HFF-Myc (cell line): ENCODE measurements at places on chromosomes 6 and 20.

DNA sequence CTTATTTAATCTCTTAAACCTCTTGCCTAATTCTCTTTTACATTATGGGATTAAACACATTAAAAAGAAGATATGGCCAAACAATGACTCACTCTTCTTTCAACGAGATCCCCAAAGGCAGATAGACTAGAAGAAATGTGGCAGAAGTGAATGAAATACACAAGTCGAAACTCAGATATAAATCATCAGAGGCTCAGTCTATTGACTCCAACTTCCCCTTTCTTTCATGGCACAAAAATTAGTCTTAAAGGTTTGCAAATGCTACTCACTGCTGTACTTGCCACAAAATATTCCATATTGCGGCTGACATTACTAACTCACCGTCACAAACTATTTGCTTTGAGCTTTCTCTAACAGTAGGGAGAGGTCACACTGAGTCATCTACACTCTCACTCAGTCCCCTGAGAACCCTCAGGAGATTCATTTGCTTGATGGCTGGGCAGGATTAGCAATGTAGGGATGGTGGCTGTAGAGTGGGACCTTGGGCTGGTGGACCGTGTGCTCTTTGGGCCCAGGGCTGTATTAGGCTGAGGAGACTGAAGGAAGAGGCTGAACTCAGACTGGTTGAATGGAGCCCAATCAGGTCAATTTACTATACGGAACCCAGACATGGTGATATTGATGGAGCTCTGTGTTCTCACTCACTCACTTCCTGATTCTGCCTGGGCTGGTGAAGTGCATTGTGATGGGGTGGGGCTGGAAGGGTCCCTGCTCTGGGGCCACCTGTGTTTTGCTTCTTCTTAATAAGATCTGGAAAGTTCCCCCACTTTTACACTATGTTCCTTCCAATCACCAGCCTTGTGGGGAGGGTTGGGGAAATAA lies 42.8 kb upstream of the UBR2 start:
- no peak for DNase-seq

GRCh38 chr6:107515955-107516354 lies 26.0 kb downstream of the SOBP start:
- no peak for DNase-seq

GRCh38 chr6:110098511-110099116 lies 80.9 kb downstream of the WASF1 start:
- DNase-seq = no peak

DNA sequence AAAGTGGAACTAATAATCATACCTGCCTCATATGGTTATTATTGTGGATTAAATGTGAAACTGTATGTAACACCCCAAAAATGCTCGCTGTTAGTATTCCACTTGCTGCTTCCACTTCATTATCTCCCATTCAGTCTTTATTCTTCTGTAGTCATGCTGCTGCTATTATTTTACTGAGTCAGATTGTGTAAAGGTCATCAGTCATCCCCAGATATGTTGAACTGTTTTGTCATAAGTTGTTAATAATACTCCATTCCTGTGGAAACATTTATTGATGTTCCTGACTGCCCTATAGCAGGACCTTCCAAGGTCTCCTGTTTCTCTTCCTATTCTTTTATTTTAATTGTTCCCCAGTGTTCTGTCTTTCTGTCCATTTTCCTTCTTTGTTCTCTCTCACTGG lies 1148.3 kb downstream of the EPHA7 start:
- no peak for DNase-seq

- no peak for DNase-seq
Observed at GRCh38 chr6:146281651-146282362, 252.9 kb downstream of the GRM1 start.

DNA sequence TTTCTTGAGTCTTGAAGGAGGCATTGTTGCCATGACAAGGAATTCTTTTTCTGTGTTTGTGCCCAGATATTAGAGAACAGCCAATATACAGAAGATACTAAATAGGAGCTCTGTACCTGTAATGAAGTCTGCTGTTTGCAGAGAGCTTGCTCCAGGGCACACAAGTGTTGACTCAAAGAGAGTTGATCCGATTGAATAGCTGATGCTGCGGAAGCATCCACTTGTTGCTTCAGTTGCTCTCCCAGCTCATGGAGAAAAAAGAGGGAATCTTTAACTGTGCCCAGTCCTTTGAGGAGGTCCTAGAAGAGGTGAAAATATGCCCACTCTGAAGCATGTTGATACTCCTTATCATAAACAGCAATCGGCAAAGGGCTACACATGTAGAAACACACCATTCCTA lies 411.4 kb downstream of the ESR1 start:
- no peak for DNase-seq

DNA sequence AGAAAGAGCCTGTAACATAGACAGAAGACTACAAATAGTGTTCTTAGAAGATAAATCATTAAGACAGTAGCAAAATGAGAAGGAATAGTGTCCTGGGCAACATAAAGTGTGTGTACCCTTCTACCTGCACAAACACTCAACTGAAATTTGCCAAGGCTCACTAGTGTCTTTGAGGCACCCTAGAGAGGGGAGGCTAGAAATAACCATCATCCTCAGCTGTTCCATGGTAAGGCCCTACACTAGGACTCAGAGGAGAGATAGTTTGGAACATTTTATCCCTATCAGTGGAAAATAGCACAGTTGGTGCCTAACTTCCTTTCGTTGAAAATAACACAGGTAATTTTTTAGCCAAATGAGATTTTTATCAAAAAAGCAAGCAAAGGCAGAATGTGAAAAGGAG lies 230.7 kb downstream of the LAMA2 start:
- DNase-seq = no peak

DNA sequence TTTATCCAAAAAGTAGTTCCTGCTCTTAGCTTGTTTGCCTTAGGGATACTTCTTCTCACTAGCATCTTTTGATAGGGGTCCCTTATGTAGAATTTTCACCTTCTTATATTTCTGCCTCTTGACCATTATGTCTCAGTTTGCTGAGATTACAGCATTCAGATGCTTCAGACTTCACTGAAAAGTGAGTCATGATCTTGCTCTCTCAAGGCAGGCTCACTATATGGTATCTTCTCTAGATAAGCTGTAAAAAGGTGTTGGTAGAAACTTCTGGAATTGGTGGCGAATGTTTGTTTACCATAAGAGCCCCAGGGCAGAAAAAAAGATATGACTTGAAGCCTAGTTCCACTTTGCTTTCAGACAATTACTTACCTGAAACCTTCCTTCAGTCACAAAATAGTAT lies 19.7 kb downstream of the GTPBP2 start:
- no peak for DNase-seq

GRCh38 chr6:148703900-148704299 lies 42.9 kb upstream of the UST start:
- DNase-seq = no peak

DNA sequence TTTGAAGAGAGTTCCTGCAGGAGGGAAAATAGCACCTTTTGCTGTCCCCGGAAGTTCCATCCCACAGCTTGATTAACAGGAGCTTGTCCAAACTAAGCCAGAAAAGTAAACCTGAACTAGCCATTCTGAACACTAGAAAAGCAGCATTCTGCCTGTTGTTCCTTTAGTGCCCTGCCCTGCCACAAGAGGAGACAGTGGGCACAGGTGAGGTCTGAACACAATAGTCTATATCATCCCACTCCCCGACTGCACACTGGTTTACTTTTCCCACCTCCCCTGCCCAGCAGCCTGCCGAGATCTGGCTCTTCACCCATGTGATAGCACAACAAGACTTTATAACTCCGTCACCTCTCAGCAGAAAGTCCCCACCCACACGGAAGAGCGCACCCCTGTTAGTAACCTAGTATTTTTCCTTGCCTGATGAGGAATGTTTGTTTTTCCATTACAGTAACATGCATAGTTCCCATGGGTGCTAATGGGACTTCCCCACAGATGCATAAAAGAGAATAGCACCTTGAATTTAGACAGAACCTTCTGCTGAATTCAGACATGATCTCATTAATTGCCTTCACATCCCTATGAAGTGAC lies 59.7 kb downstream of the TFAP2A start:
- no peak for DNase-seq

GRCh38 chr6:33197431-33198048 lies 2.9 kb downstream of the RXRB start:
- no peak for DNase-seq

DNA sequence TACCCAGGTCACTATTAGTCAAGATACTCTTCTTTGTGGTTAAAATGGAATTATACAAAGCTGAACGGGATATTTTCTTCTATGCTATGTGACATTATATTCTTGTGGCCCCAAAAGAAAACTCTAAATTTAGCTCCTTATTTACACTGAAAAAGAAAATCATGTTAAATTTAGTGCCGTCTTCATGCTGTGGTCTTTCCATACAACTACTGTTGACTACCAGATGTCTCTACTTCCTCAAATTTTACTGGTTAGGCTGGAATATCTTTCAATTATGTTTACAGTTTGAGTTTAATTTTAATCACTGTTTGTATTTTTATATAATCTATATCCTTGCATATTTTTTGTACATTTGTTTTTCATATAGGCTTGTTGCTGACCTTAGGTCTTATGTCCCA lies 95.6 kb upstream of the FOXO3 start:
- no peak for DNase-seq

- DNase-seq = no peak
Observed at GRCh38 chr20:4454111-4454510, 267.6 kb upstream of the PRND start.

DNA sequence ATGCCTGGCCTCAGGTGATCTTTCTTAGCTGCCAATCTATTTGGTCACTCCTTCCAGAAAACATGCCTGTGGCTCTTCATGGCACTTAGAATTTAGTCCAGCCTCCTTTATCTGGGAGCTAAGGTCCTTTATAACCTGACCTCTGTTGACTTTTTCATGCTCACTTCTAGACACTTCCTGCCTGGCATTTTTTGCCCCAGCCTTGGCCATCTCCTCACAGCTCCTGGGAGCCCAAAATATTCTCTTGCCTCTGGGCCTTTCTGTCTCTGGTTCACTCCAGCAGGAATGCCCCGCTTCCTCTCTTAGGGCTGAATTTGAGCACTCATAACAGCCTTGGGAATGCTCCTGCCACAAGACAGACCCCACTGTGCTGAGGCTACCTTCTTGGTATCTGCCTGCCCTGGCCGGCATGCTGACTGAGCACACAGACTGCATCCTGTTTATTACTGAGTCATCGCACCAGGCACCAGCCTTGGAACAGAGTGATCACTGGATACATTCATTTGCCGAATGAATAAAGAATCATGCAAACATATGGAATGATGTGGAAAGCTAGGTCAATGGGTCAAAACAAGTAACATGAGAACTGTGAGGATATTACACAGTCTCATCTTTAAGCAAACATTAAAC lies 5.8 kb upstream of the EEF1E1 start:
- peak; percentile 88 for DNase-seq

DNA sequence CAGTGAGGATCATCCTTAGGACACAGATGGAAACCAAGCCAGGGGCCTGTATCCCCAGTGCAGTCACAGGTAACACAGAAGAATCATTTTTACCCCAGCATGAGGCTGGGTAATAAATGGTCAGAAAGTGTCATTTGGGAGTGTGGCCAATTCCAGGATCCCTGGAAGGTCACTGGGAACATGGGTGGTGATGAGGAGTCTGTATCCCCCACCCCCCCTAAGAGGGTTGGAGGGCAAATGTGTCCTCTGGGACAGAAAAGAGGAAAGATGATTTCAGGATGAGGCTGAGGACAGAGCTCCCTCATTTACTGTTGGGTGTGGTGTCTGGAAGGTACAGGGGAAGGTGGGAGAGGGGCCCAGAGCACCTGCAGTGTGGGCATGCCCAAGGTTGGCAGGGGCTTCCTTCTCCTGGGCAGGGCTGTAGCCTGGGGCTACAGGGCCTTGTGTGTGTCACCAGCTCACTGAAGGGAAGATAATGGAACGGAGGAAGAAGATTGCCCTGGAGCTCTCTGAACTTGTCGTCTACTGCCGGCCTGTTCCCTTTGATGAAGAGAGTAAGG lies 34.5 kb downstream of the PLCG1 start:
- no peak for DNase-seq

GRCh38 chr6:25499615-25500235 lies 152.3 kb upstream of the SCGN start:
- no peak for DNase-seq

DNA sequence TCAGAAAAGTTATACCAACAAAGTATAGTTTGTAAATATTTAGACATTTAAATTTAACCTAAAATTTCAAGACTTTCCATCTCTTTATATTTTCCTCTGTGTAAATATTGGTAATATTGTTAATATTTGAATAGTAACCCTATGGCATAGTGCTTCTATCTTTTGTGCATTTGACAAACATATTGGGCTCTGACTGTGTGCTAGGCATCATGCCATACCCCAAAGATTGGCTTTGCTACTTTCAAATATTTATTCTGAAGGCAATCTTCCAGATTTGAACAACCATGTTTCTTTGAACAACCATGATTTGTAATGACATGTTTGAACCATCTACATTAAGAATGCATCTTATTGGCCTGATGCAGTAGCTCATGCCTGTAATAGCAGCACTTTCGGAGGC lies 15.5 kb upstream of the PRDM1 start:
- DNase-seq = no peak

GRCh38 chr6:46056906-46057529 lies 41.4 kb upstream of the CLIC5 start:
- no peak for DNase-seq

DNA sequence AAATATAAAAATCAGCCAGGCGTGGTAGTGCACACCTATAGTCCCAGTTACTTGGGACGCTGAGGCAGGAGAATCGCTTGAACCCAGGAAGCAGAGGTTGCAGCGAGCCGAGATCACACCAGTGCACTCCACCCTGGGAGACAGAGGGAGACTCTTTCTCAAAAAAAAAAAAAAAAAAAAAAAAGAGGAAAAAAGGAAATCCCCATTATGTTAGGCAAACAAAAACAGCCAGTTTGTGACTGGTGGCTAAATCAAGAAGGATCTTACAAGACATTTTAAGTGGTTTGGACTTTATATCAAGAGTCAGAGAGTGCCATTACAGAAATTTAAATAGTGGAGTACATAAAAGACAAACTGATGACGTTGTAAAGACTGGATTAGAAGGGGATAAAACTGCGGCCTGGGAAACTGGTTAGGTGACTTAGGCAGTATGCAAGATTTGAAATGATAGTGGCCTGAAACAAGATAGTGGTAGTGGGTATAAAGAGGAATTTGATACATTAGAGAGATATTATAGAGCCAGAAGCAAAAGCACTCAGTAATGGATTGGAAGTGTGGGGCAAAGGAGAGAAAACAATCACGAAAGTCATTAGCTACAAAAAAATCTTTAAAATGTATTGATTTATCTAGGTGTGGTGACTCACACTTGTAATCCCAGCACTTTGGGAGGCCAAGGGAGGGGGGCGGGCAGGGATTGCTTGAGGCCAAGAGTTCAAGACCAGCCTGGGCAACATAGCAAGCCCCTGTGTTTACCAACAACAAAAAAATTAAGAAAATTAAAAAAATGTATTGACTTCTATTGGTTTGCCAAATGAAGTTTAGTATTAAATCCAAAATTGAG lies 1.7 kb upstream of the MYO6 start:
- no peak for DNase-seq
